ENCODE measurements at places on chromosomes 13 and 19.

DNA sequence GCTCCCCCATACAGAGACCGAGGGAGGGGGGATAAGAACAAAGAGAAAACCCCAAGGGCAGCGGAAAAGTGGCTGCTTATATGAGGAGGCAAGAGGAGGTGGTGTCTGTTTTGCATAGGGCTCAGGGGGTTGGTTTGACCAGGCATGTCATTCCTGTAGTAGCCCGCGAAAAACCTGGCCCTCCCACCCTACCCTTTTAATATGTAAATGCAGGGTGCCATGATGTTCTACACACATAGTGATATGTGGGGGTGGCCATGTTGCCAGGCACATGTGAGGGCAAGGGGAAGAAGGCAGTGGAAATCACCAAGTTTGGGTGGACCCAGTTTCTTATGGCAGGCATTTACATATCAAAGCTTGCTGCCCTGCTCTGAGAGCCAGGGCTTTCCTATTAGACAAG is 203.5 kb upstream of the UBL3 start:
- DNase-seq = no peak

DNA sequence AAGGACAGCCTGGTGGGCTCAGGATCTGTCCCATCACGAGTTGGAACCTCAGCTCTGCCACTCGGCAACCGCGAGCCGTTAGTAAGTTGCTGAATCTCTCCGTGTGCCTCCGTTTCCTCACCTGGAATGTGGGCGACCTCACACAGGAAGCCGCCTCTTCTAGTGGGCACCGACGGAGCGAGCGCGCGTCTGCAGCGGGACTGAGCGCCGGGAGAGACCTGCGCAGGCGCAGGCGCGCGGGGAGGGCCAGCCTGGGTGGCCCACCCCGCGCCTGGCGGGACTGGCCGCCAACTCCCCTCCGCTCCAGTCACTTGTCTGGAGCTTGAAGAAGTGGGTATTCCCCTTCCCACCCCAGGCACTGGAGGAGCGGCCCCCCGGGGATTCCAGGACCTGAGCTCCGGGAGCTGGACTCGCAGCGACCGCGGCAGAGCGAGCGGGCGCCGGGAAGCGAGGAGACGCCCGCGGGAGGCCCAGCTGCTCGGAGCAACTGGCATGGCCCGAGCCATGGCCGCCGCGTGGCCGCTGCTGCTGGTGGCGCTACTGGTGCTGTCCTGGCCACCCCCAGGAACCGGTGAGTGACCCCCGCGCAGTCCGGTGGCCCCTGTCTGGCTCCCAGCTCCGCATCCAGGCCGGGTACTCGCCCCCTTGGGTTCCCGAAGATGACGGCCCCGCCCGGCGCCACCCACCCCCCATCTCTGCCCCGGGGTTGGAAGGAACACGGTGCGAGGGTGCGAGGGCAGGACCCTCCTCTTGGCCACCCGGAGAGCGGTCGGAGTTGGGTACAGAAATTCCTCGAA is at the start of gene PVR:
Gene PVR (plus strand): TSS at position 306 of the 797 bp plus-strand sequence. CDS start 187 bp downstream, at position 493.
- peak; percentile 34 for DNase-seq

- DNase-seq = no peak
Measured at GRCh38 chr13:73090116-73090822, 31.5 kb downstream of the KLF5 start.

DNA sequence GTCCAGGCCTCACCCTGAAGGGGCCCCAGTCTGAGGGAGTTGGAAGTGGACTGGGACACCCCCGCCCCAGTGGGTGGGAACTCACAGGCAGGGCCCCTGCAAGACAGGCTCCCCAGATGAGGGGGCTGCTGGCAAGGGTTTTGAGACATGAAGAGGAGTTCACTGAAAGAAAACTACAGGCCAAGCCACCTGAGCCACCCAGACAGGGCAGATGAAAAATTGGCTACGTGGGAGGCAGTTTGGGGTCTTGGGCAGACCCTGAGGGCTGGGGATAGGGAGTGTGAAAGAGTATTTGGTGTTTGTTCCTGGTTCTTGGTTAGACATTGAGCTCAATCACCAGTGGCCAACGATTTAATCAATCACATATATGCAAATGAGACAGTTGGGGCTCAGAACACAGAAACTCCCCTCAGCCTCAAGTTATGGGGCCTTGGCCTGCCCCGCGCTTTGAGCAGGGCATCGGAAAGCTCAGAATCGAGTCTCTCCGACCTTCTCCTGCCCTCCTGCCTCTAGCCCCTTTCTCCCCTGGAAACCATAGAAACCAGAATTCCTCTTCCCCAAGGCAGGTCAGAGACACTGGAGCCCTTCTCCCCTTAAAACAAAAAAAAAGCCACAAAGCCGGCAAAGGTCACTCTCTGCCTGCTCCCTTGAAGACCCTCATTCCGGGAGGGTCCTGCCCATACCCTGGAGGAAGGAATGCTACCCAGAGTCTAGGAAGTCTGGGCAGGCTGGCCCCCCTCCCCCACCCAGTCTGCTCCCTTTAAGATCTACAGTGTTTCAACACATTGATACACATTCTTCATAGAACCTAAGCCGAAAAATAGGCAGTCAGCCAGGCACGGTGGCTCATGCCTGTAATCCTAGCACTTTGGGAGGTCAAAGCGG is 1.3 kb upstream of the ISYNA1 start:
- DNase-seq = no peak

DNA sequence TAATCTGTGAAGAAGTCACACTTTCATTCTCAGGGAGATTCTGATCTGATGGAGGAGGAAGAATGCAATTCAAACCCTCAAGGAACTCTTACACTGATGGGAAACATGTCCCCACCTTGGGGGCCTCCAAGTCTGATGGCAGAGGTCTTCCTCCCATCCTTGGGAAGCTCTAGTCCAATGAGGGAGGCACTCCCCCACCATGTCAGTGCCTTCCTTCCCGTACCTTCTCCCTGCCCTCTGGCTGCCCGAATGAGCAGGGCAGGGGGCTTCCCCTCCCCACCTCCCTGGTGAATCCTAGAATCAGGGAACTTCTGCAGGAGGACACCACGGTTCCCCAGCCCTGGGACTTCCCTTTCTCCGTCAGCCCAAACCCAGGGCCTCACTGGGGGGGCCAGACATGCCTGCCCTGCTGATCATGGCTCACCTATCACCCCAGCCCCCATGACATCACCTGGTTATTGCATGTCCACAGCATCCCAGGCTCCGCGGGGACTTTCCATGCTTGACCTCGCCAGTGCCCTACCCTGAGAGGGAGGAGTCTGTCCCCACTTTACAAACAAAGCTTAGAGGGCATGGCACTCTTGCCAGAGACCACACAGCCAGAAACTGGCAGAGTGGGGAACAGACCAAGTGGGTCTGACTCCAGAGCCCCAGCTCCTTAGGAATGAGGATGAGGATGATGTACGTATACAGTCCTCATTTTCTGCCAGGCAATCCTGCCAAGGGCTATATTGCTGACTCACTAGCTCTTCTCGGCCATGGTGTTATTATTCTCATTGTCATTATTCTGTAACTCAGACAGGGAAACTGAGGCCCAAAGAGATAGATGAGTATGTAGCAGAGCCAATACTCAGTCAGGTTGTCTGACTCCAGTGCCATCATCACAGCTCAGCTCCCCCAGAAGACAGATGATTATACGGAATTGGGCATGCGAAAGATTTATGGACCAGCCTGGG is 9.6 kb upstream of the BCL3 start:
- DNase-seq = no peak

DNA sequence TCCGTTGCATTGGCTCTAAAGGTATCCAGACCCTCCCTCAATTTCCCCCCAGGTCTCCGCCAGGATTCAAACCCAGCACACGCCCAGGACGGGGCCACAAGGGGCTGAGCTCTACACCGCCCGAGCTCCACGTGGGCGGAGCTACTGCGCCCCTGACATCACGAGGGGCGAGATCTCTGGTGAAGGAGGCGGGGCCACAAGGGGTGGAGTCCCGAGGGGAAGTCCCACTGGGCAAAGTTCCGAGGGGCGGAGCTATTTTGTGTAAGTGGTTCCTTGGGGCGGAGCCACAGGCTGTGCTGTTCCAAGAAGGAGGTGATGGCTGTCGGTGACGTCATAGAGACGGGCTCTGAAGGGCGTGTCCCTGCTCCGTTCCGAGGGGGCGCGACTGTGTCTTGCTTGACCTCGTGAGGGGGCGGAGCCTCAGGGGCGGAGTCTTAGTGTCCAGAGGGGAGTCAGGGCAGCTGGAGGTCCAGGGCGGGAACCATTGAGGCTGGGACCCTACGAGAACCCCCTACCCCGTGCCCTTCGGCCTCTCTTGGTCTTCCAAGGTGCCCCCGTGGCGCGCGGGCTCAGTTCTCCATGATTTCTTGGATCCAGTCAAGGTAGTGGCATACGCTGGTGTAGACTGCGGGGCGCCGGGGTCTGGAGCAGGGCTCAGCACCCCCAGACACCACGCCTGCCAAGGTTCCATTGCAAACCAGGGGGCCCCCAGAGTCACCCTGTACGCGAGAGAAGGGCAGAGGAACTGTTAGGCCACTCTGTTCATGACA is 1.3 kb upstream of the KLK8 start:
- peak; percentile 92 for DNase-seq

DNA sequence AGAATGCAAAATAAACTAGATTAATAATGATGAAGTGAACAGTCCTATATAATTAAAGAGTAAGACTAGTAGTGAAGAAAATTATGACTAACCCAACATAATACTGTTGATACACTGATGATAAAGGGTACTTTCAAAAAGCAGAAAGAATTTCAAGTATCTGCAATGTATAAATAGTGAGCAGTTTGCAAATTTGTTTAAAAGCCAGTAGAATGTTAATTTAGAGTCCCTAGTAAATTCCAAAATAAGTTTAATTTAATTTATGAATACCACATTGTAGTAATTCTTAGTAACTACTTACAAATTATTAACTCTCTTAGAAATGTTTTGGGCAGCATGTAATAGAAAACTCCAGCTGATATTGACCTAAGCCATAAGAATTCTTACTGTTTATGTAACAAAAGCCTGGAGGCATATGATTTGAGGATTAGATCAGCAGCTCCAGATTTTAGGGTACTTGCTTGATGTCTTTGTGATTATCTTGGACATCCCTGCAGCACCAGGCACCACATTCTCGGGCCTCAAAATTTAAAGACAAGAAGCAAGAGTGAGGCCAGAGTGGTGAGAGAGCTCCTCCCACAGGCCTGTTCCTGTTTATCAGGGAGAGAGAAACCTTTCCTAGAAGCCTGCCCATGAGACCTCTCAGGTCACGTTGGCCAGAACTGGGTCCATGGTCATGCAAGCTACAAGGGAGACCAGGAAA is 67.6 kb upstream of the TDRD3 start:
- DNase-seq = no peak

DNA sequence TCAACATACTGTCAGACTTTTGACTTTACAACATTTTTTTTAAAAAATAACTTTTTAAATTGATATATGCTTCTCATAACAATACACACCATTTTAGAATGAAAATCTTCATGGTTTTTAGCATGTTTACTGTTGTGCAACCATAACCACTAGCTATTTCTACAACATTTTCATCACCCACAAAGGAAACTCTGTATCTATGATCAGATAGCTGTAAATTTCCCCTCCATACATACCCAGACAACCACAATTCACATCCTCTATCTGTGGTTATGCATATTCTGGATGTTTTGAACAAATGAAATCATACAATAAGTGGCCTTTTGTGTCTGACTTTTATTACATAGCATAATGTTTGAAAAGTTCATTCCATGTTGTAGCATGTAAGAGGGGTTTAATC is 1666.0 kb downstream of the EFNB2 start:
- DNase-seq = no peak

DNA sequence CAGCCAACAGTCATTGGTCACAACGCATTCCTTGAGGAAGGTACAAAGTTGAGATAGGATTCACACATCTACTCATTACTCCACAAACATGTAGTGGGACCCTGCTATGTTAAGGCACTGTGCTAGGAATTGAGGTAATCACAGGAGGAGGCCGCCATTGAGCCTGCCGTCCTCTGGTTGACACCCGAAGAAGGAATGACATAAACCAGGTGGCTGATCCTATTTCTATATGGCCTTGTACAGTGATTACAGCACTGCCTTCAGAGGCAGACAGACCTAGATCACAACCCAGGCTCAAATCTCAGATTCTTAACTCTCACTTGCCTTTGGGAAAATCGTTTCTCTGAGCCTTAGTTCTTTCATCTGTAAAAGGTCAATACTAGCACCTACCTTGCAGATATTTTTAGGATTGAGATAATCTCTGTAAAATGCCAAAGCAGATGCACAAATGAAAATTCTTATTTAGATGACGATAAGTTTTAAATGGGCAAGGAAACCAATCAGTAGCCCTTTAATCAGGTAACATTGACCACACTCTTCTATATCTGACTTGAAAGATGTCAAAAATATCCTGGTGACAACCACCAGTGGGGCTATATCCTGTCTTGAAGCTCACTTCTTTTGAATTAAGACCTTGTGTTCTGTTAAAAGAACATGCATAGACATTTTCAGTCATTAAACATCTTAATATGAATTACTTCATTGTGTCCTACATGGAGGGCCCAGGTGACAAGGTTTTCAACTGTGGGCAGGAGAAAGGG is 251.6 kb downstream of the KCTD12 start:
- no peak for DNase-seq

- DNase-seq = peak; percentile 81
Measured at GRCh38 chr19:18364826-18365528, 21.0 kb upstream of the GDF15 start.

DNA sequence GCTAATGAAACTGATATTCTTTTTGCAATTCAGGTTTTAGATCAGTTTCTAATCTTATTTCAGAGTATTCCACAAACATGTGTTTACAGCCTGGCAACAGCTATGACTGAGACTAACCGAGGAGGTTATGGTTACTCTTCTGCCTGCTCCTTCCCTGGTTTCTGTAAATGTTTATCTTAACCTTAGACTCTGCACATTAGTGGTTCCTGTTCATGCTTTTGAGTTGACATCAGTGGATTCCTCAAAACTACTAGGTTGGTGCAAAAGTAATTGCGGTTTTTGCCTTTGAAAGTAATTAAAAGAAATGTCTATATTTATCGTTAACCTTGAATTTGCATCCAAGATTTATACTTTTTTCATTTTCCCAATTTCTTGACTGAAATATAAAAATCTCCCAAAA is 237.0 kb upstream of the TSHZ3 start:
- DNase-seq = no peak

DNA sequence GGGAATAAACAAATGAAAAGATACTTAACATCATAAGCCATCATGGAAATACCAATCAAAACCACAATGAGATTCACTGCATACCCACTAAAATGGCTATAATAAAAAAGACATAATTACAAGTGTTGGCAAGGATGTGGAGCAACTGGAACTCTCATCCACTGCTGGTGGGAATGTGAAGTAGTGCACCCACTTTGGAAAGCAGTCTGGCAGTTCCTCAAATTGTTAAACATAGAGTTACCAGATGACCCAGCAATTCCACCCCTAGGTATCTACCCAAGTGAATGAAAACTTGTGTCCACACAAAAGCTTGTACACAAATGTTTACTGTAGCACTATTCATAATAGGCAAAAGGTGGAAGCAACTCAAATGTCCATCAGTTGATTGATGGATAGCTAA is 46.9 kb downstream of the FLT1 start:
- no peak for DNase-seq

DNA sequence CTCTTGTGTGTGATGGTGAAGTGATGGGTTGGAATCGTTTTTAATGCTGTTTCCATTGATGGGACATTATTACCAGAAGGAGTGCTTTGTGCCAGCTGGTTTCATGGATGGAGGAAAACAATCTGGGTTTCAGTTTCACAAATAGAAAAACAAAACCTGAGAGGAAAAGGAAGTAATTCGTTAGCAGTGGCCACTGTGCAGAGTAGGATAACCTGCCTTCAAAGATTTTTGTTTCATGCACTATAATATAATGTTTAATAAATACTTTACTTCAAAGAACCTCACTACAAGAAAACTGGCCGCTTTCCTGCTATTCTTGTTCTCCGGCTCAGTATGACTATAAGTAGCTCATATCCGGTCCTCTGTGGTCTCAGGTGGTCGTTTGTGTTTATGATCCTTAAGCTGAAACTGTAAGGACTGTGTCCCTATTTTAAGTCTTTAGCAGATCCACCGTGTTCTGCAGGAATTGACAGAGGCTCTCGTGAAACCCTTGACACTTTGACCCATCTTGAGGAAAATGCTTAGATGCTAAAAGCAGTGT is 104.7 kb downstream of the GGACT start:
- no peak for DNase-seq

Measured in breast epithelium (tissue), 4 donors.